ENCODE measurements at places on chromosomes 7 and 10. TPM values are rescaled to one million over a fixed set of nuclear protein-coding genes. Genes with fewer than 3 reads are reported as not detected.

Gene ANKRD2
- not detected for total RNA-seq

Gene PIK3CG
- total RNA-seq: 35.4 TPM

Gene COL28A1
- 0.35 TPM for total RNA-seq

Gene TMEM229A
- not detected for total RNA-seq

Gene EZH2
- total RNA-seq: 78.6 TPM

Gene GHRHR
- total RNA-seq: not detected

Gene HOXA7
- not detected for total RNA-seq

Gene KCNMA1
- total RNA-seq: not detected

Gene SLC26A4
- 0.10 TPM for total RNA-seq

Gene ARHGAP22
- 0.42 TPM for total RNA-seq

Gene CAMK2G
- 58.8 TPM for total RNA-seq

Measured in CD4-positive, CD25-positive, alpha-beta regulatory T cell (primary cell).